ENCODE measurements at places on chromosomes 5 and 9.
A peak's percentile ranks its signal among the peaks of the same experiment; 100 is the strongest.

DNA sequence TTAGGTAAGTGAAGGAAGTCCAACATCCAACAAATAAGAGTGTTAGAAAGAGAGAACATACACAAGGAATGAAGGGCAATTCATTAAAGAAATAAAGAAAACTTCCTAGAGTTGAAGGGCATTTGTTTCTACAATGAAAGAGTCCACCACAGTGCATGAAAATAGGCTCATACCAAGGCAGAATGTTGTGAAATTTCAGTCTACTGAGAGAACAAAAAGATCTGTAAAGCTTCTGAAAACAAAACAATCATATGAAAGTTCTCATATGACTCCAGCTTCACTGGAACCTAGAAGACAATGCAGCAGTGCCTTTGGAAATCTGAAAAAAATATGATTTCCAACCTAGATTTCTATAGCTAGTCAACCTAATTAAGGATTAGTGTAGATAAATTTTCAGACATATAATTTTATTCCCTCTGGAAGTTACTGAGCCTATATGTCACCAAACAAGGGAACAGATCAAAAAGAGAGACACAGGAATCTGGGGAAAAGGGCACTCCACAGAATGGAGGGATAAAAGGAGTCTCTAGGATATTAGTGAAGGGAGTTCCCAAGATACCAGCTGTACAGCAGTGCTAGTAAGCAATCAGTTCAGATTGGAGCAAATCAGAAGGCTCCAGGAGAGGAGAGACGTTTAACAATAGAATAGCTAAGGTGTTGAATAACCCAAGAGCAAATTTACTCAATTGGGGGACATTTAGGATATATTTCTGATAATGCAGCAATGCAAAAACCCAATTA lies 5.8 kb downstream of the C5orf58 start:
- peak; percentile 22 for DNase-seq

GRCh38 chr9:135490980-135491464 lies 9.5 kb upstream of the MRPS2 start:
- peak; percentile 34 for DNase-seq

GRCh38 chr5:38321978-38322377 lies 63.6 kb downstream of the EGFLAM start:
- no peak for DNase-seq

- DNase-seq = no peak
Measured at GRCh38 chr5:2015961-2016360, 133.2 kb upstream of the IRX4 start.

- no peak for DNase-seq
Measured at GRCh38 chr9:122124048-122124447, 30.9 kb upstream of the TTLL11 start.

GRCh38 chr9:89175828-89176261 lies 2.8 kb downstream of the SHC3 start:
- DNase-seq = no peak

GRCh38 chr5:103561685-103562452 lies 720 bp downstream of the NUDT12 start:
- no peak for DNase-seq

DNA sequence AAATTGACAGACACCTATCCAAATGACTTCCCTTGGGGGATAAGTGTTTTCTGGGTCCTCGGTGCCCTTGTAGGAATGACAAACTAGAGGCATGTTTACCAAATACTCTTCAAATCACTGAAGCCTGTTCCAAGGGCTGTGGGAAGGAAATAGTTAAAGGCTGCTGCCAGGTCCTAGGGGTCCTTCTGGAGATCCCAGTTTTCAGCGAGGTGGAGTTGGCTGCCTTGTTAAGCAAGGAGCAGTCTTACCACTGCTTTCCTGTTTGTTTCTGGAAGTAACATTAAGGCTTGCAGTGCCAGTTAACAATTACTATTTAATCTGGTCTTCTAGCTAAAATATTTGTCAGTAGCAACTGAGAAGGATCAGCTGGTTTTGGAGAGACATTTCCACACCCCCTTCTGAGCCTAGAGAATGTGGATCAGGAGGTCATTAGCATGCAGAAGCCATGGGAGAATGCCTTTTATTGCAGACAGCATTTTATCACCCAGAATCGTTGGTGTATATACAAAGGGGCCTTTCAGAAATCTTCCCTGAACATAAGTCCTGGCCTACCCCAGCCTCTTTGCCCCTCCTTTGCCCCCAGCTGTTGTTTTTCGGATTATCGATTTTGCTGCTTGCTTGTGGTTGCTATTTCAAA lies 238.8 kb downstream of the DMAC1 start:
- DNase-seq = no peak

DNA sequence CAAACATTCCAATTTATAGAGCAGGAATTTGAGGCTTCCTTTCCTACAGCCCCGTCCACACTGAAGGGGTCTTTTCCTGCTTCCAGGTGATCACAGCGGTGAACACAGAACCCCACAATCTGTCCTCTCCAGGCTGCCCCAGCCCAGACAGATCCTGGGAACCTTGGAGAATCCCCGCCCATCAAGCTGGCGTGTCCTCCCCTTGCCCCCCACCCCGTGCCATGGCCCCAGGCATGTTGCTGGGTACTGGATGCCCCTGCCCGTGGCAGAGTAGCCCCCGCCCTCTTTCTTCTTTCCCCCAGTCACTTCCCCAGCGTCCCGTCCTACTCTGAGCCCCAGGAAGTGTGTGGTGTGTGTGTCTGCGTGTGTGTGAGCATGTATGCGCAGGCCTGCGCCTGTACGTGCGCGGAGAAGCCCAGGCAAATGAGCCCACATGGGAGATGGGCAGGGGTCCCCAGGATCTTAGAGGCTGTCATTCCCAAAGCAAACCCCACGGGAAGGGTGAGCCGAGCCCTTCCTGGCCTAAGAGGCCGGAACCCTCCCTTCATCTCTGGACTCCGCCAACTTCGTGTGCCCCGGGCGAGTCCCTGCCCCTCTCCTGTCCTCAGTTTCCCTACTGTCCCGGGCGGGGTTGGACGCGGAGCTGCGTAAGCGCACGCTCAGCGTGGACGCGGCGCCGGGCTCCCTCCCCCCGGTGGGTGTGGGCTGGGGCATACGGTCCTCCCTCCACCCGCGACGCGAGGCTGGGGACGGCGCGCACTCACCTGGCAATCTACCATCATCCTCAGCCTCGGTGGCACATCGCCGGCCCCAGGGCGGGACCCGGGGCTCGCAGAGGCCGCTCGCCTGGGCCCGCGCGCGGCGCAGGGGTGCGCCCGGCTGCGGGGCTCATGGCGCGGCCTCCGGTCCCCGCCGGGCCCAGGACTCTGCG lies 15.2 kb downstream of the GBGT1 start:
- peak; percentile 50 for DNase-seq

DNA sequence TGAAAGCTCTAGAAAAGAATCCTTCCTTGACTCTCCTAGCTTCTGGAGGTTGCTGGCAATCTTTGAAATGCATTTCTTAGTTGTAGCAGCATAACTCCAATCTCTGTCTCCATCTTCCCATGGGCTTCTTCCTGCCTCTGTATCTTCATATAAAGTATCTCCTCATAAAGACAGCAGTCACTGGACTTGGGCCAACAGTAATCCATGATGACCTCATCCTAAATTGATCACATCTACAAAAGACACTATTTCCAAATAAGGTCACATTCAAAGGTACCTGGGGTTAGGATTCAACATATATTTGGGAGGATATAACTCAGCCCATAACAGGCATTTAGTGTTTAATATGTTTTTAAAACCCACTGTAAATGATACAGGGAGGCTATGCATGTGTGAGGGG lies 123.3 kb downstream of the MLLT3 start:
- DNase-seq = no peak

DNA sequence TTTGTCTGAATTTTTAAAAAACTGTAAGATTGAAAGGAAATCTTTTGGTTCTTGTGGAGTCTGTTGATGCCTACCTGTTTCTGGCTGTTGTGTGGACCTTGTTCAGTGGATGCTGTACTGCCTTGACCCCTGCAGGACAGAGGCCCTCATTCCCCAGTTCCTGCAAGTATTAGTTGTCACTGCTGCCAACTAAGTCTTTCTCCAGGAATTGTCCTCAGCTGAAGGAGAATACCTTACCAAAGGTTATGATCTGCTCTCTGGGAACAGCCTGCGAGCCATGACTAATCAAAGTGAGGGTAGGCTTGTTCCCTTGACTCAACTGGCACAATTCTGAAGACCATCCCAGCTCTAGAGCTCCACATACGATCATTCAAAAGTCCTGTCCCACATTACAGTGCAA lies 145.3 kb upstream of the FST start:
- DNase-seq = no peak

- DNase-seq = no peak
Measured at GRCh38 chr9:127644943-127645342, 32.9 kb downstream of the STXBP1 start.

DNA sequence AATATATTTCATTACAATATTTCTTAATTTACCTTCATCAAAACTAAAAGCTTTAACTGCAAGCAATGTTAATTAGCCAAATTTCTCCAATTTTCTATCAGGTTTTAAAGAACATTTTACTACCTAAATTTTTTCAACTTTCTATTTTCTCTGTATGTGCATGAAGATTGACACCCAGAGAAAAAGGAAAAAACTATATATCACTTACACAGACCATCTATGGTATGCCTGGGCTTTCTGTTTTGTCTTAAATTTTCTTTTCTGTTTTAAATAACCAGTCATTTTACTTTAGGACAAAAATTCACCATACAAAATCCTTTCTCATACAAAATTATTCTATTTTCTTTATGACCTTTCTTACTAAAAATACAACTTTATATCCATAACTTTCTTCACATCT lies 13.8 kb upstream of the IL7R start:
- no peak for DNase-seq

- peak; percentile 24 for DNase-seq
Measured at GRCh38 chr9:5593904-5594303, 35.0 kb upstream of the RIC1 start.

DNA sequence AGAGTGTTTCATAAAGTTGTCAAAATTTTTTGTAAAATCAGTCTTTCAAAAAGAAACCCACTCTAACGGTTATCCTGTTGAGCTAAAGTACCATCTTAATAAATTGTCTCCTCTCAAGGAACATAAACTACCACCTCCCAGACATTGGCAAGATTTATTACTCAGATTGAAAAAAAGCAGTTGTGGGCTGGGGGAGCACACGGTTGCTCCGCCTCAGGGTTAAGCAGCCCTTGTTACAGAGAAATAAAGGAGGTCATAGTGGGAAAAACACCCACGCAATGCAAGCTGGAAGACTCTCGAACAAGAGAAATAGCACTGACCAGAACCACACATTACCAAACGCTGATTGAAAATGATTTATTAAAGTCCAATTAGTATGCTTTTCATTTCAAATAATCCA lies 165.3 kb downstream of the LPAR1 start:
- DNase-seq = no peak

- DNase-seq = no peak
Measured at GRCh38 chr9:117809751-117810150, 105.5 kb downstream of the TLR4 start.

DNA sequence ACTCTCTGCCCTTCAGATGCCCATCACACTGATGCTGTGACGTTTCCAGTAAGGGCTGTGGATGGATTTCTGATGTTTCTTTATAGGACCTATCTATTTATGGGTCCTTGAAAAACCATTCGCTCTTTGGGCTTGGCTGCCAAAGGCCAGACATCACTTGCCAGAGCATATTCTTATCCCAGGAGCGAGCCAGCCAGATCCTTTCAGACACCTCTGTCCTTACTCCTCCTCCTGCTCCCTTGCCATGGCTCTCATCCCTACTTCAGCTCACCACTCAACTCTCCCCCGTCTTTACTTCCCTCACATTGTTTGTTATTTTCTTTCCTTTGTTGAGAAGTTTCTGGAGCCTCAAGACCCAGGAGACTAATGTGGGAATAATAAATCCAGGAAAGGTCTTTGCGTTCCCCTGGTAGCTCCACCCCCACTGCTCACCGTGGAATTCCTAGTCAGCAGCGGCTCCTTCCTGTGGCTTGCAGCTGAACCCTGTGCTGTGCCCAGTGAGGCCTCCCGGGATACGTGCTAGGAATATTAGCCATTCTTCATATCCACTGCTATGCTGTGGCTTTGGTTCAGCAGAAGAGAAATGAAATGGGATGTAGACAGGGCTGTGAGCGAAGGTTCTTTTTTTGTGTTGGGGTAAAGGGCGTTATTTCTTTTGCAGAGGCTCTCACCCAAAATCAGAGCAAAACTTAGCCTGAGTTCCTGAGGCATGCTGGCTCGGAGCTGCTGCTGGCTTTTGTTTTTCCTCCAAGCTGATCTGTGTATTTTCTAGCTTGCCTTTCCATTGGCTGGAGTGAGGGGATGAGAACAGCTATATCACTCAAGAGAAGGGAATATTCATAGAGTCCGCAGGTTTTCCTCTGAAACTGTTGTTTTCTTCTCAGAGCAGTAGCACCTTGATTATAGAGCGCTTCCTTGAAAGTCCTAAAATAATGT lies 171.1 kb downstream of the SAXO1 start:
- no peak for DNase-seq

DNA sequence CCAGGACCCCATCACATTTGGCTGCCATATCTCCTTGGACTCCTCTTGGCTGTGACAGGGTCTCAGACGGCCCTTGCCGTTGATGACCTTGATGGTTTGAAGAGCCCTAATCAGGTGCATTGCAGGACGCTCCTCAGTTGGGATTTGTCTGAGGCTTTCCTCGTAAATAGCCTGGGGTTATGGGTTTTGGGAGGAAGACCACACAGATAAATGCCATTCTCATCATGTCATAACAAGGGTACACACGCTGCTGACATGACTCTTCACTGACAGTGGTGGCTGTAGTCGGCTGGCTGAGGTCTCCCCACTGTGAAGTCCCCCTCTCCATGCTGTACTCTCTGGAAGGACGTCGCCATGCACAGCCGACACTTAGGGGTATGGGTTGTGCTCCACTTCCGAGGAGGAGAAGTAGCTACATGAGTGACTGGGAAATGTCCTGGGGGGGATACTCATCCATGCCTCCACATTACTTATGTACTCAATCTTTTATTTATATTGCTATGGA lies 42.9 kb upstream of the SPTLC1 start:
- DNase-seq = no peak

DNA sequence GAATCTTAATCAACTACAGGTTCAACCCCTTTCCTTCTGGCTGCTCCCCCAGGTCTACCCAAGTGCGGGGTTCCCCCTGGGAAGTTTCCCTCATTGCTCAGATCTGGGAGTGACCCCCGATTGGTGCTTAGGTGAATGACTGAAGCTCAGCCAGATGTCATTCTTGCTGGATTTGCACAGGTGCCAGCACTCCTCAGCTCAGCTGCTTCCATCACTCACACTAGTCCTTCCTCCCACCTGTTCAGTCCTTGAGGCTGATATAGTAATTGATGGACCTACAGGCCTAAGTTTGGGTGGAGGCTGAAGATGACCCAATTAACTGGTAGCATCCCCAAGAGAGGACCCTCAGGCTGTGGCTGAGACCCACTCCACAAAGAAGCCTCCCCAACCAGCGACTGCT lies 32.9 kb downstream of the PRLR start:
- DNase-seq = no peak

- peak; percentile 88 for DNase-seq
Measured at GRCh38 chr5:179553875-179554274, 3.5 kb downstream of the RUFY1 start.

DNA sequence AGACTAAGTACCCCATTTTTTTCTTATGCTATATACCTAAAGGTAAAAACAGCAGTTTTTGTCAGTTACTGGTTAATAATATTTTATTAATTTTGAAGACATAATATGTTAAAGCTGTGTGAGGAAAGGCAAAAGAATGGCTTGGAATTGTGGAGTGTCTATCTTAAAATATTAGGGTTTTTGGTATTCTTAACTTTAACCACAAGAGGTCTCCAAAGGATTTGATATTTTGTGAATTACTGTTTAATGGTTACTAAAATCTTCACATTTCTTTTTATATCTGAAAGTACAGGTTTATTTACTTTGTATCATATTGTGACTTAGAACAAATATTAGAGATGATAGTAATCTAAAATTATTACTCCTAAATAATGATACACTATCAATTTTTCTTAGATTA lies 32.0 kb upstream of the DHFR start:
- no peak for DNase-seq

All from suppressor macrophage treated with lipopolysaccharide for 1 hour (primary cell).